Stimulated activated CD8-positive, alpha-beta memory T cell treated with anti-CD3 and anti-CD28 coated beads, Interleukin-12 subunit alpha, Interleukin-12 subunit beta, amount 100 ng/mL, for 1 hour (primary cell): ENCODE measurements at places on chromosomes 4 and X.

GRCh38 chr4:157170321-157170720 lies 50.2 kb upstream of the GRIA2 start:
- no peak for DNase-seq

DNA sequence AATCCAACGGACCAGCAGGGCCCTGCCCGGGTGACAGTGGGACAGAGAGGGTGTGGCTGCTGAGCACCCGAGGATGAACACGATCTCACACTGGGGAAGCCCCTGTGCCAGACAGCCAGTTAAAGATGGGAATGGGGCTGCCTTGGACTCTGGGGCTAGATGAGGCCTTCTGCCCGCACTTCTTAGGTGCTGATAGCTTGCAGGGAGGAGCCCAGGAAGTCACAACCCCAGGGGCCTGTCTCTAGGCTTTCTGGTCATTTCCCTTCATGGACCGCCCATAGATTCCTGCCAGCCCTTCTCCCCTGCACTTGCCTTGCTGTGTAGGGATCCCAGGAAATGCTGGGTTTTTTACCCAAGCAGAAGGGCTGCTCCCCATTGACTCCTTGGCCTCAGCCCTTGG lies 6.2 kb downstream of the ZNF275 start:
- no peak for DNase-seq

DNA sequence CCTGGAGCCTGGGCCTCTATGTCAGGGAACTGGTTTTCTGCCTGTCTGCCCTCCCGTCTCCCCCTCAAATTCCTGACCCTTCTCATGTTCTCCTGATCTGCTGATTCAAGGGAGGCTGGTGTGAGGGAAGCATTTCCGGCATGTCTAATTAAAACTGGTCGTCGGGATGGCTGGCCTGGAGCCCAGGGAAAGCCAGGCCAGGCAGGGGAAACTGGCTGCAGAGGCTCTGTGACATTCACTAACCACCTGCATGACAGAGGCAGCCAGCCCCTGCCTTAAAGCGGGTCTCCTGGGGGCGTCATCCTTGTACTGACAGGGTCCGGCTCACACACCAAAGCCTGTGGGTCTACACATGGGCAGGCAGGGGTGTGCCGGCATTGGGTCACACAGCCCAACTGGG lies 35.2 kb downstream of the ABLIM2 start:
- DNase-seq, result no peak

DNA sequence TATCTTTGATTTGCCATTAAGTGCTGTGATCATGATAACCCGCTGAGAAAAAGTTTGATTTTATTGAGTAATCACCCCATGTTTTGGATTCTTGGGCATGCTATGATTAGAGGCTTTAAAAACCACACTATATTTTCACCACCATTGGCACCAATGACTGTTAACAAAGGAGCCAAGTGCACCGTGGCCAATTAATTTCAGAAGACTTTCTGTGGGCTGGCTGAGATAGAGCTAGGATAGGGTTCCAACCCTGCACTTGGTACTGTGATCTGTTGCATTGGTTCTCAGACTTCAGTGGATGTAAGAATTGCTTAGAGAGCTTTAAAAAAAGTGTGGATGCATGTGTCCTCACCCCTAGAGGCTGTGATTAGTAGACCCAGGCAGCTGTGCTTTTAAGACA lies 32.4 kb downstream of the OCRL start:
- no peak for DNase-seq

- no peak for DNase-seq
These were observed 85.4 kb downstream of the AFAP1 start for GRCh38 chr4:7854216-7854615.

DNA sequence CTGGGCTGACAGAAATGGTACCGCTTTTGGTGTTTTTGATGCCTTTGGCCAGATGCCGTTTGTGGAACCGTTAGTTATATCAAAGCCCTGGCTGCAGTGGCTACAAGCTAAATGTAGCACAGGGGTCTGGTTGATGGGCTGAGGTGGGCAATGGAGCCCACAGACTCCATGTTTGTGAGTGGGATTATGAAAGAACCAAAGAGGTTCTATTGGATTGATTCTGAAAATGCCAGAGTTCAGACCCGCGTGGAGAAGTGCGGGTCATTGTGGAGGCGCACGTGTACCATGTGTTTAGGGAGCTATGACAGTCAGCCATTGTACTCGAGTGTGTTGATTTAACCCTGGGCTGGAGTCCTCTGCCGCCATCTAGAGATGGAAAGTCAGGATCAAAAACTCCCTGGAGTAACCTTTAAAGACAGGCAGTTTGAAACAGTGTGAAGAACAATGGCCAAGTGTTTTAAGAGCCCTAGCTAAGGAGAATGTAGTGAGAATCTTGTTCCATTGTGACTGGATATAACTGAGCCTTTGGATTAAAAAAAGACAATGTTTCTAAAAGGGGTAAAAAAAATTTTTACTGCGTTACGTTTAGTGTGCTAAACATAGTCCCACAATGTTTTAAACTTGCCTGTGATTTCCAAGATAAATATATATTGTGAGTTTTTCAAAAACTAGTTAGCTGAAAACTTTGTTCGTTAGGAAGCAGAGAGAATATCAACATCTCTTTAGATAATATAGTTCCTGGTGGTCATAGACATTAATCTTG lies 12.7 kb downstream of the ART3 start:
- no peak for DNase-seq

DNA sequence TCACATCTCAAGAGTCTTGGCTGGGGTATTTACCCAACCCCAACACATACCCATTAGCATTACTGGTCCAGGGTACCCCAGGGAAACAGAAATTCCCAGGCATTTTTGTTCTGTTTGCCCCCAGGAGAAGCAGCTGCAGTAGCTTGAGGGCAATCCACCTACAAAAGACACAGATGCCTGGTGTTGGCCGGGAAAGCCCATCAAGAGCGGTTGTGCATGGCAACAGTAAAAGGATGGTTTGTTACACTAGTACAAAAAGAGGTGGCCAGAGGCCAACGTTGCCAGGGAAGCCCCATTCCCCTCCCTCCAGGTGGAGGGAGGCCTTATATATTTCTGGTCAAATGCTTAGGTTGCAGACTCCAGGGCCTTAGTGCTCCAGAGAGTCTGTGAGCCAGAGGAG lies 637.8 kb downstream of the BCOR start:
- no peak for DNase-seq

- DNase-seq, result no peak
These were observed 96.6 kb upstream of the KCNIP4 start for GRCh38 chr4:22045051-22045630.

DNA sequence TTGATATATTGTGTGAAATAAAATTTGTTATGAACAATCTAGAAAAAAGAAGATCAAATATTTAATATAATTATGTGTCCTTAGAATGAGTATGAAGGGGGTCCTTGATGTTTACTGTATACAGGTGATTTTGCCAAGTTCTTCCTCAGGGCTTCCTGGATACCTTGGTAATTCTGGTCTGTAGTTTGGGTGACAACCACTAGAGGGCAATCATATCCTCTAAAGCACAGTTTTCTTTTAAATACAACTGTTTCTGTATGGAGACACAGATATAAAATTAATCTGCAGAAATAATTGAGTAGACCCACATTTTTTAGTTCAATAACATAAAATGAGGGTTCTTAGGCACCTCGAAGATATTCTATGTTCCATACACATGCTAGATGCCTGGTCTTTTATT lies 157.7 kb downstream of the SPANXN1 start:
- no peak for DNase-seq

- DNase-seq, result no peak
These were observed 218.9 kb upstream of the PPP1R2C start for GRCh38 chrX:42996861-42997260.

GRCh38 chr4:76802236-76803021 lies 95.5 kb downstream of the SOWAHB start:
- no peak for DNase-seq

DNA sequence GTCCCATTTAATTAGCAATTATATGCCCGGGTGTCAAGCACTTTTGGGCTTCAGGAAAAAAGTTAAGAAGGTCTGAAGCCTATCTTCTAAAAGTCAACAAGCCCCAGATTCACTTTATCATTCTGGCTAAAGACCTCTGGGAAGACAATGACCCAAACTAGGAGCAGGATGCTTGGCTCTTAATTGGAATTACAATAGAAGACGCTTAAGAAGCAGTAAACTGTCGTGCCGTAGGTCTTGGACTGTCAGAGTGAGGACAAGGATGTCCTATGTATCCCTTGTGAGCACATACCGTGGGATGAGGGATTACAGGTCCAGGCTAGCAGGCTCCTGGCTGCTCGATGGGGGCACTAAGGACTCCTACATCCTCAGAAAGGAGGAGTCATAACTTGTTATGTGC lies 3.2 kb upstream of the ARHGAP36 start:
- no peak for DNase-seq

DNA sequence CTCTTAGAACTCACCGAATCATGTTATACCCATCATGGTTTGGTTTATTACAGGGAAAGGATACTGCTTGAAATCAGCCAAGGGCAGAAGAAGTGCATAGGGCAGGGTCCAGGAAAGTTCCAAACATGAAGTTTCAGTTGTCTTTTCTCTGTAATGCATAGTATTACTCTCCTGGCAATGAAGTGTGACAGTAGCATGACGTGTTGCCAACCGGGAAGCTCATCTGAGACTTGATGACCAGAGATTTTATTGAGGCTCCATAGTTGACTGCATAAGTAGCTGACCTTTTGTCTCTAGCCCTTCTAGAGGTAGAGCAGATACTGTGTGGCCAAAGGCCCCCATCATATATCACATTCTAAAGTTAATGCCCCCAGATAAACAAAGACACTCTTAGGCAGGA lies 72.1 kb downstream of the BEND4 start:
- no peak for DNase-seq

DNA sequence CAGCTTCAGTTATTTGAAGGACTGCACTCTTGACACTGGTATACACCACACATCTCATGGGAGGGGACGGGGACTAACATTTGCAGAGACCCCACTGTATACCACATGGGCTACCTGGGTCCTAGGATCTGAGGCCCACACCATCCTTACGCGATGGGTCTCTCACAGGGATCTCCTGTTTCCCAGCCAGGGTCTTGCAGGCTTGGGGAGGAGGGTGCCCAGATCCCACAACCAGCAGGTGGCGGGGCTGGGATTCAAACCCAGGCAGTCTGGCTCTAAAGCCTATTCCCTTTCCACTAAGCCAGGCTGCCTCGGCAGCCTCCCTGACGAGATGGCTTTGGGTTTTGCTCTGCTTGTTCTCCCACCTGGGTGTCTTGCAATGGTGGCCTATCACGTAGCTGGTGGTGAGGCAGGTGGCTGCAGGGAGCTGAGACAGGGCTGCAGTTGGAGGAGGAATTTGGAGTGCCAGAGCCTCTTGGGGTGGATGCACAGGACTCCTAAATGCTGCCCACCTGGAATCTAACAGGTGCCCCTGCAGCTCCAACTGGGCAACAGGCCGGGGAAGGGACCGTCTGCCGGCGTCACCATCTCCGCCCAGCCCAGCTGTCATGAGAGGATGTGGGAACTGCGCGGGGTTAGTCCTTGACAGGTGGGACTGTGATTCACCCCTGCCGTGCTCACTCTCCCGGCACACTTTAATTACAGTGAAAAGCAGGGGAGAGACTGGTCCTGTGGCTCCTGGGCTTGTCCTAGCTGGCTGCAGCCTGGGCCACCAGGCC lies 110.7 kb downstream of the PSAPL1 start:
- DNase-seq, result no peak

- no peak for DNase-seq
These were observed 18.6 kb downstream of the SHOX start for GRCh38 chrX:649166-649565.

DNA sequence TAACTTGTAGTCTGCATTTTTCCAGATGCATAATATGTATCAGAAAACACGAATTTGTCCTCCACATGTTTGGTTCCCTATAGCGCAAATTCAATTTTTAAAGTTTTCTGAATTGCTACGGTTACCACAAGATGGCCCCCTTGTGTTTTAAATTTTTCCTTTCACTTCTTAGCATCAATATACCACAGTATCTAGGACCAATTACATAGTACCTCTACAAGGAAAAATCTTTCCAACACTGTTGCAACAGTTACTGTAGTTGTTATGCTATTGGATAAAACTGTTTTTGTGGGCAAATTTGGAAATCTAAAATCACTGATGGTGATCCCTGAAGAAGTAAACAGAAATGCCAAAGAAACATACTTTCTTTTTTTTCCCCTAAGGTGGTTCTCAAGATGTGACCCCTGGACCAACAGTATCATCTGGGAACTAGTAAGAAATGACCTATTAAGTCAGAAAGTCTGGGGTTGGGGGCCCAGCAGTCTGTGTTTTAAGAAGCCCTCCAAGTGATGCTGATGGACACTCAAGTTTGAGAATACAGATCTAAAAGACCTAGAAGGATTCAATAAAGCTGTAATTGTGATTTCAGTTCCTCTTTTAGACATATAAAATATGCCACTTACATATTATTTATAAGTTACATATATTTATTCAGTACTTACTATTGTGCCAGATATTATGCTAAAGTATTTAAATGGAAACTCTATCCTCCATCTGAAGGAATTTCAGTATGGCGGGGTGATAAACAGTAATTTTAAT lies 3.1 kb downstream of the ZGRF1 start:
- no peak for DNase-seq

GRCh38 chr4:88937081-88937480 lies 119.9 kb downstream of the FAM13A start:
- DNase-seq, result no peak
